ENCODE measurements at places on chromosomes 5 and 9.

GRCh38 chr9:33315371-33315770, 25.1 kb downstream of the NFX1 start:
- no peak for DNase-seq

DNA sequence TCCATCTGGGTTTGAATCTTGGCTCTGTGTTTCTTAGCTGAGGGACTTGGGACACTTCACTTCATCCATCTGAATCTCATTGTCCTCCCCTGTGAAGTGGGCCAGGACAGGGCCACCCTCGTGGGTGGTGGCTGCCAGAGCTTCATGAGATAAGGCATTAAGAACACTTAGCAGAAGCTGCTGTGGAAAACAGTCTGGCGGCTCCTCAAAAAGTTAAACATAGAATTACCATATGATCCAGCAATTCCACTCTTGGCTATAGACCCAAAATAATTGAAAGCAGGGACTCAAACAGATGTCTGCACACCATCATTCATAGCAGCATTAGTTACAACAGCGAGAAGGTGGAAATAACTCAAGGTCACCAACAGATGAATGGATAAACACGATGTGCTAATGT, 42.4 kb upstream of the GGTA1 start:
- no peak for DNase-seq

- no peak for DNase-seq
These were observed 149.5 kb downstream of the ADAMTSL1 start for GRCh38 chr9:18623221-18624079.

DNA sequence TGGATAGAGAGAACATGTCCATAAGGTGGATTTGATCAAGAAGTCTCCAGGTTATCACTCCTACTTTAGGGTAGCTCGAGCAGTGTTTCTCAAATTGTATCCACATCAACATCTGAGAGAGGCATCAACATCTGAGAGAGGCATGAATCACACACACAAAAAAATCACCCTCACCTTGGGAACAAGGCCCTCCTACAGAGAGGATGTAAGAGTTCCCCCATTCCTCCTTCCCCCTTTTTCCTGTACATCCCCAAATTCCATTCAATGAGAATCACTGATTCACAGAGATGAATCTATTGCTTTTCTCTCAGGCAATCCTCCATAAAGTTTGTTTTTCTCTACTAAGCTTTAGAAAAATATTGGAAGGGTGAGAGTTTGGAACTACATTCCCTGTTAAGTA, 233.4 kb upstream of the CDH6 start:
- no peak for DNase-seq

DNA sequence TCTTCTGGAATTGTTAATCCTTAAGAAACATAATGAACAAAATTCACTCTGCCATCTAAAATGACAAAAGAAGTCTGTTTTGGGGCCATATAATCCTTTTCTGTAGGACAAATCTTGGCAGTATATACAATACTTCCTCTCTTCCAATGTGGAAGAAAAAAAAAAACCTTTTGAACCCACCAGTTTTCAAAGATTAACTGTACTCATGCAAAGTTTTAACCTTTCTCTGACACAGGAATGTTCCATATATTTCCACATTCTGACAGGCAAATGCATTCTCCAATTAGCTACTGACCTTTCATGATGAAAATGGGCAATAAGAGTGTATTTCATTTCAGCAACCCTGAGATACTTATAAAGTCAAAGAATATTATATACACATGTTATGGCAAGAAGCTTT, 65.4 kb downstream of the RNF130 start:
- no peak for DNase-seq

DNA sequence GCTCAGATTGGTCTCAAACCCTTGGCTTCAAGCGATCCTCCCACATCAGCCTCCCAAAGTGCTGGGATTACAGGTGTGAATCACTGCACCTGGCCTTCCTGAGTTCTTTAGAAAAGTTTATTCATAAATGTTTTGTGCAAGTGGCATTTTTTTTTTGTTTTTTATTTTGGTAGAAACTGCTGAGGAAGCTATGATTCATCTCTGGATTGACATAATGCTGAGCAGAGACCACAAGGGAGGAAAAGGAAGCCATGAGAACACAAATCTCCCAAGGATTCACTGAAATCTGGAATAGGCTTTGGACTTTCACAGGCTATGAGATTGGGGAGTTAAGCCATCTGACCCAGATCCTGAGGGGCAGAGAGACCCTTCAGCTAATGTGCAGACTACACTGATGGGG, 3.4 kb upstream of the SLC46A2 start:
- DNase-seq: no peak

- DNase-seq: no peak
These were observed 820.8 kb upstream of the EDIL3 start for GRCh38 chr5:85205430-85205829.

DNA sequence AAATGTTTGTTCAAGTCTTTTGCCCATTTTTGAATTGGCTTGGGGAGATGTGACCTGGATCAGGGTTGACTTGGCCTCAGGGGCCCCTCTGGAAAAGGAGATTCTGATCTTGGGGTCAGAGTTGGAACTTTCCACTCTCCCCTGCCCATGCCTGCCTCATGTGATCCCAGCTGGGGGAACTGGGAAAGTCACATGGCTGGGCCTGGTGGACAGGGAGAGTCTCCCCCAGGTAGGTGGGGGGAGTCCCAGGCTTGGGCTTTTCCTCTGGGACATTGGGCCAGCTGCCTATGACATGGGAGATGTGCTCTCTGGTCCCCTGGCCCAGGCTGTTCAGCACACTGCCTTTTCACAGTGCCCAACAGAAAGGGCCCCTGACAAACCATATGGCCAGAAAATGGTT, 60.7 kb downstream of the NDST1 start:
- DNase-seq: no peak

- no peak for DNase-seq
These were observed 542.3 kb downstream of the PDE4D start for GRCh38 chr5:59351076-59351794.

- DNase-seq: no peak
These were observed 151.7 kb upstream of the ELL2 start for GRCh38 chr5:96113170-96113939.

- DNase-seq: no peak
These were observed 11.6 kb downstream of the C5orf24 start for GRCh38 chr5:134857401-134857800.

GRCh38 chr5:136020001-136020382, 8.8 kb upstream of the TGFBI start:
- no peak for DNase-seq

- DNase-seq: peak; percentile 56
These were observed 96.6 kb downstream of the NLN start for GRCh38 chr5:65818592-65818991.

DNA sequence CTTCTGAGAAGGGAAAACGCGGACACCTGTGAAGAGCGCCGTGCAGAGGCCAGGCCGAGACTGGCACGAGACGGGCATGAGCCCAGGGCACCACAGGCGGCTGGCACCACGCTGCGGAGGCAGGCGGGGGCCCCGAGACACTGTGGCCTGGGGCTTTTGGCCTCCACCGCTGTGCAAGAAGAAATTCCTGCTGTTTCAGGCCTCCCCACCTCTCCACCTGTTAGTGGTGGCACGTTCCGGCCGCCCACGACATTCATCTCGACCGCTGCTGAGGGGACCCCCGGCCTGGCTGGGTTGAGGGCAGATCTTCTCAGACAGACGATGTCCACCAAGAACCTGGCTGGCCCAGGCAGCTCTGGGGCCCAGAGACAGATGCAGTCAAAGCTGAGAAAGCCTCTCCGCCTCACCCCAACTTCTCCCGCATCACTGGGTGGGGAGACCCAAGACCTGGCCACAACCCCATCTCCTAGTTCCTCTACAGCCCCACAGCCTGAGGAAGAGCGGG, 11.5 kb downstream of the NACC2 start:
- DNase-seq: no peak

DNA sequence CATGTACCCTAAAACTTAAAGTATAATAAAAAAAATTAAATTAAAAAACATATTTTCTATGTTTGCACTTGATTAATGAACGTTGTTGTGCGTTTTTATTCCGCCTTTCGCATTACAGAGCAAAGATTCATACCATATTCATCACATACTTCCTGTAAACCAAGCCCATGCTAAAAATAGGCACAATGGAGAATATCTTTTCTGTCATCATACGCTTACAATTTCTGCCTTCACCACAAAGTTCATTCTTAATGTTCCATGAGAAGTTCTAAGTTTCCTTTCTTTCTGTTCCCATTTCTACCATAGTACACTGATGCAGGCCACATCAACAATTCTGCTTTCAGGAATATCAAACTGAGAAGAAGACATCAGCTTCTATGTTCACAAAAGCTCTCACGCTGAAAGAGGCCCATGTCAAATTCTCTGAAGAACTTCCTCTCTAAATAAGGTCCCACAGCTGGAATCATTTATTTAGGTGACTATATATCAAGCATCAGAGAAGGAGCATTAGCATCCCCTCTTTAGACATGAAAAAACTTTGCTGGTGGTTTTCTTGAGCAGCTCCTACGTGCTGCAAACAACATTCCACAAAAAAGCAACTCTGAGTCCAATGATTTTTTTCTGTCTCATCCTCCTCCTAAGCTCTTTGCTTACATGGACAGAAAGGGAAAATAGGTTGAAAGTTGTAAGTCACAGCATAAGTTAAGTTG, 456.4 kb downstream of the CDH10 start:
- DNase-seq: no peak

DNA sequence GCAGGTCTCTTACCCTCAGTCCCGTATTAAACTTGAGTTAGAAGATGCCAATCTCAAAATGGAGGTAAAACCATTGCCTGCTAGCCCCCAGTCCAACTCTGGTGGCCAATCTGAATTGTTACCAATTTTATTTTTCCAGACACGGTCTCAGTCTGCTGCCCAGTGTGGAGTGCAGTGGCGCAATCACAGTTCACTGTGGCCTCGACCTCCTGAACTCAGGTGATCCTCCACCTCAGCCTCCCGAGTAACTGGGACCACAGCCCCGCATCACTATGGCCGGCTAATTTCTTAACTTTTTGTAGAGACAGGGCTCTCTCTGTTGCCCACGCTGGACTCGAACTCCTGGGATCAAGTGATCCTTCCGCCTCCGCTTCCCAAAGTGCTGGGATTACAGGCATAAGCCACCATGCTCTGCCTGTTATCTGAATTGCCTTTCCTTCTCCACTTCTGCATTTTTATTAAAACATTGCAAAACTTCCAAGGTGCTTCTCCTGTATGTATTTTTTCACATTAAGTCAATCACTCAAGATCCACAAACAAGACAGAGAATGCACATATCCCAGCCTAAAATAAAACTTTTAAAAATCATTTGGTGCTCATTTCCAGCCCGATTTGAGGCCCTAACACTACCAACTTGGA, 2.3 kb downstream of the FANCC start:
- no peak for DNase-seq

DNA sequence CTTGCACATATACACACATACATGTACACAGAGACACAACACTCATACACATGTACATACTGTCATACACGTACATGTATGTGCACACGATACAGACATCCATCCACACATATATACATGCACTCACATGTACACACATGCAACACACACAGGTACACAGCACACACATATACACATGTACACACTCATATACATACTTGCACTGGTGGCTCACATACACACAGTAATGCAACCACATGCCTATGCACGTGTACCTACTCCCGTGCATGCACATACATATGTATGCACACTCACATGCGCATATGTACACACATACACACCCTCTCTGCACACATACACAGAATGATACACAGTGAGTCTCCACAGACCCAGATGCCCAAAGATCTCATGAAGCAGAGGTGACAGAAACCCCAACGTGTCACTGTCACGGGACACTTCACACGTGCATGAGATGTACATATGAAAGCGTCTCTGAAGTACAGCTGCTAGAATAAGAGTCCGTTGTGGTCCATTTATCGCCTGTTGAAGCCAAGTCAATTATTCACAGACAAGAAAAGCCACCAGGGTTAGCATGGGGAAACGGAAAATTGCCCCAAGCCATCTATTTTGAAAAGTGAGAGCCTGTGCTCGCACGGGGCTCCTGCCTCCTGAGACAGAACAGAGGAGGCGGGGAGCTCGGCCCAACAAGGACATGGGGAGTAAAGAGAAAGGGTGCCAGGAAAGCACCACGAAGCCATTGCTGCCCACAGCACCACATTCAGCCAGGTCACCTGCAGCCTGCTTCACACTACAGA, 24.9 kb downstream of the LPCAT1 start:
- no peak for DNase-seq

GRCh38 chr9:120235081-120235480, 344.9 kb downstream of the CDK5RAP2 start:
- DNase-seq: no peak

GRCh38 chr5:33800241-33800950, 91.4 kb downstream of the ADAMTS12 start:
- DNase-seq: no peak

GRCh38 chr9:14238518-14238917, 75.4 kb downstream of the NFIB start:
- no peak for DNase-seq

DNA sequence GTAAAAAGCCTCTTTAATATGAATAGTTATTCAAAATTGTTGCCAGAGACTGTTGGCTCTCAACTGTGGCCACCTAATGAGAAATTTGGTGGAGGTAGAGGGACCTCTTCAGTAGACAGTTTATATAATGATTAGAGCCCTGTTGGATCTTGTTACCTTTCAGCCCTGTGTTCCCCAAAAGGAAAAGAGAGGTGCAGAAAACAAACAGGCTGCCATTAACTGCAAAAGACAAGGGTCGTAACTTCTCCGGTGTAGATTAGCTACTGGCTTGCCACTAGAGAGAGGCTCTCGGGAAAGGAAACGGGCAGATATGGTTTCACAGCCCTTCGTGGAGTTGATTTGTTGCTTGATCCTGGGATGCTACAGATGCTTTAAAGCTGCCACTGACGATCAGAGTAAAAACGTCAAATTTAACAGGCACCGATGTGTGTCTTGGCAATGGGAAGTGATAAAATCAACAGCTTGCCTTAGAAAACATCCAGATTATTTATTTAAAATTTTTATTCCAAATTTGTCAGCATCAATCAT, 7.8 kb downstream of the FST start:
- DNase-seq: no peak

GRCh38 chr9:82949203-82949602, 113.7 kb downstream of the RASEF start:
- no peak for DNase-seq

DNA sequence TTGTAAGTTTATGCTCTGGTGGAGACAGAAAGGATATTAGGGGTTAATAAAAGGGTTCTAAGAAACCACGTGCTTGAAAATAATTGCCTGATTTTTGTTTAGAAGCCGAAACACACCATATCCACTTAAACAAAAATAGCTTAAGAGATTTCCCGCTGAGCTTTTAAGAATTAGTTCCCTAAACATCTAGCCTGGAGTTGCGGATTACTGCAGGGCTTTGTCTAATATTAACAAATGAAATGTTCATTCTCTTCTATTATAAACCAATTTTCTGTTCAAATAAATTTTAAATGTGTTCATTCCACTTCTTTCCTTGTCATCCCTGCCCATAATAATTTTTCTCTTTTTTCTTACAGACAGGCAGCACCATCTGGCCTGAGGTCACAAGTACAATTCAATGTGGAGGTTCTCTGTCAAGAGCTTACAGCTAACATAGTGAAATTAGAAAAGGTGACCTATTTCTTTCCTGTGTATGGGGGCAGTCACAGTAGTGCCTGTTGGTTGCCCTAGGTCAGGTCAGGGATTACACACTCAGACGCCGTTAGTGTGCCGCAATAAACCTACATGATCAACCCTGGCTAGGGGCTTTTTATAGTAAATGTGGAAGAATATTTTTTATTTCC, 65.3 kb downstream of the GRAMD2B start:
- DNase-seq: no peak

- no peak for DNase-seq
These were observed 437.0 kb downstream of the ZNF608 start for GRCh38 chr5:124309241-124309980.

GRCh38 chr5:59540366-59540765, 353.2 kb downstream of the PDE4D start:
- no peak for DNase-seq

Measured in amygdala (tissue), 56 donors.